ENCODE measurements at places on chromosomes 13 and 19.

DNA sequence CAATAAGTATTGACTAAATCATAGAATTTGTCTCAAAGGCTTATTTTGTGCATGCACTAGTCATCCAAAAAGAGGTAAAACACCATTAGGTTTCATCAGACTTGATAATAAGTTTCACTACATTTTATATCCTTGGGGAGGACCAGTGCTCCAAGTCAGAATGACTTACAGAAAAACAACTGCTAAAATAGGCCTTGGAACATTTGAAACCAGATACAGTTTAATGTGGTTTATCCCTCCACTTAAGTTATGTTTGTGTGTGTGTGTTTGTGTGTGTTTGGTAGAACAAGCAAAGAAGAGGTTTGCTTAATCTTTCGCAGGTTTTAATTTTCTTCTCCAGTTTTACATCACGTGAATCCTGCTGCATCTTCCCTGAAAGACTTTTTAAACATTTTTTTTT, 570.9 kb downstream of the PCDH9 start:
- DNase-seq, result no peak

DNA sequence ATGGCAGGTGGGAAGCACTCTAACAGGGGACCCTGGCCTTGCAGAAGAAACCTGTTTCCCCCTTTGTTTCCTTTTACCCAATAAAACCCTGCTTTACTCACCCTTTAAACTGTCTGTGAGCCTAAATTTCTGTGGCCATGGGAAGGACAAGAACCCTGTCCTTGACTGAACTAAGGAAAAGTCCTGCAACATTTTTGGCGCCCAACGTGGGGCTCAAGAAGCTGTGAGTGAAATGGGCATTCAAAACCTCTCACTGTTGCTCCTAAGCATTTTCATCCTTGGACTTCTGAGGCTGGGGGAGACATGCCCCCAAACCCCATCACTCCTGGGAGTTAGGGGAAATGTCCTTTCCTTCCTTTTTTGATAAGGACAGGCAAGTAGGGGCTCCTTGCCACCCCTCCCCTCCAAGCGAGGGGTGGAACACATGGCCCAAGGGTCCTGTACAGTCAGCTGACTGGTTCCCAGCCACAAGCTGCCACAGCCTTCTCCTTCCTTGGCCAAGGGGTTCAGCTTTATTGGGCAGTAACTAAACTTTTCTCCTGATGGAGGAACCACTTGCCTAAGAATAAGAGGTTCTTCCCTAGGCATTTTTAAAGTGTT, 381.6 kb downstream of the KLF5 start:
- no peak for DNase-seq

DNA sequence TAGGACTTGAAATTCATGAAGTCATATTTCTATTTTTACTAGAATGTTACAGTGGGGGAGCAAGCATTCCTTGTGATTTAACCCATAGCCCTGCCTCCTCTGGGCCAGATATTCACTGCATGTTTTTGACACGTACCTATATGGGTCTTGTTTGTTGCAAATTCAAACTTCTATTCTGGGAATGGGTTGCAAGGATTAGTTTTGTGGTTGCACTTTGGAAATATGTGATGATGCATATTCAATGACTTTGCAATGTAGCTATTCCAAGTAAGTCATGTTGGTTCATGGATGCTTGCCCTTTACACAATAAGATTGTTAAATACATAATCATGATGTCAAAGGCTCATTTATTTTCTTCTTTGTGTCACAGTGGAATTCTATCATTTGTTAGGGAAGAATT, 440.8 kb downstream of the TDRD3 start:
- no peak for DNase-seq

GRCh38 chr13:97885641-97886040, 67.8 kb upstream of the IPO5 start:
- no peak for DNase-seq

GRCh38 chr19:50909240-50910070, 1.7 kb downstream of the KLK4 start:
- DNase-seq, result no peak

GRCh38 chr19:55494172-55494761, 6.0 kb downstream of the SSC5D start:
- no peak for DNase-seq

GRCh38 chr13:37345869-37346268, 240.4 kb upstream of the CSNK1A1L start:
- no peak for DNase-seq

DNA sequence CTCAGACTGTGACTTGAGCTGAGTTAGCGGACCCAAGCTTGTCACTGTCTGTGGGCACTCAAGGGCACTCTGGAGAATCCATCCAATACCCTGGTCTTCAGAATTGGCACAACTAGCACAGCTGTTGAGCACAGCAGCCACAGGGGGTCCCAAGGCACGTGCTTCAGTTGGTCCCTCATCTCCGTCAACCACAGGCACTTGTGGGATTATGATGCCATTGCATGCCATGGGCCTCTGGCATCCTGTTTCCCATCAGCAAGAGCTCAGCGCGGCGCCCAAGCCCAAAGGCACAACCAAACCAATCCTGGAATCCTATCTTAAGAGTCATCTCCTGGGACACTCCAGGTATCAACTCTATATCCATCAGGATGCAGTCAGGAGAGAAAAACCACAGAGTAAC, 3.7 kb upstream of the B3GNT8 start:
- no peak for DNase-seq

- DNase-seq, result peak; percentile 21
Measured at GRCh38 chr13:95708391-95708774, 31.4 kb downstream of the DNAJC3 start.

GRCh38 chr19:40274585-40275544, 10.3 kb downstream of the AKT2 start:
- DNase-seq, result peak; percentile 27

DNA sequence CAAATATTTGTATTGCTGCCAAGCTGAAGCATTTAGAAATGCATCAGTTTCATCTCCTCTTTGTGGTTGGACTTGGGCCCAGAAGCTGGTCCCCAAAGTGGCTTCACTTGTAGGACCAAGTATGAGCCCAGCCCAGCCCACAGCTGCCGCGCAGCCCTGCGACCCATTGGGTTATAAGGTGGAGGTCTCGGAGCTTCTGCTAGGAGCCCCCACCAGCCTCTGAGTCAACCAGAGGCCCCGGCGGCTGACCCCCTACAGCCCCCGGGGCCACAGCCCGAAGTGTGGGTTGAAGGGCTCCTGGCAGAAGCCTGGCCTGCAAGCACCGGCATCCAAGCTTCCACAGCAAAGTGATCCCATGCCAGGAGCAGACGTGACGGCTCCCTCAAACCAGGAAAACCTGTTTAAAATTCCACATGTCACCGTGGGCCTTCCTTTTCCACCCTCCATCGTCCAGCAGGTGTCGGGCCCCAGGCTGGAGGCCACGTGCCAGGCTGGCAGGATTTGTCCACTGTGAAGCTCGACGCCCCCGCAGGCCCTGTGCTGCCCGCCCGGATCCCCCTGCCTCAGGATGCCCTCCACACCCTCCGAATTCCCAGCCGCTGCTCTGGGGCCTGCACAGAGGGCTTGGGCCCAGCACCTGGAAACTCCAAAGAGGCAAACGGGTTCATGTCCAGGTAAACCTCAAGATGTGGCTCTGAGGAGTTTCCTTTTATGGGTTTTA, 54.7 kb downstream of the C13orf46 start:
- no peak for DNase-seq

- no peak for DNase-seq
Measured at GRCh38 chr19:4379383-4380253, 20.7 kb downstream of the SH3GL1 start.

DNA sequence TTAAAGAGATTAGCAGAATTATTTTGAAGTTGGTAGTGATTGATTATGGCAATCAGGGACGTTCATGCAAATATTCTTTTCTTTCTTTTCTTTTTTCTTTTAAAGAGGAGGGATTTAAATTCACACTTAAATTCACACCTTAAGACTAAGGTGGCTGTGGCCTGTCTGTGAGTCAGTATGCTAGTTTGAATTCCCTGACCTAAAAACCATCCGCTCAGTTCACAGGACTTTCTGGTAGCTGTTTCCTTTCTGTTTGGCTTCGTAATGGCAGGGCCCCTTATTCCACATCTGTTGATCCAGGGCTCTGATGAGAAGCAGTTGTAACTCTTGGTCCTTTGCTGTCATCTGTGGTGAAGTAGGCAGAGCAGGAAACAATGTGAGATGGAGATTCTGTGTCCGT, 7.5 kb downstream of the TNFSF11 start:
- no peak for DNase-seq

DNA sequence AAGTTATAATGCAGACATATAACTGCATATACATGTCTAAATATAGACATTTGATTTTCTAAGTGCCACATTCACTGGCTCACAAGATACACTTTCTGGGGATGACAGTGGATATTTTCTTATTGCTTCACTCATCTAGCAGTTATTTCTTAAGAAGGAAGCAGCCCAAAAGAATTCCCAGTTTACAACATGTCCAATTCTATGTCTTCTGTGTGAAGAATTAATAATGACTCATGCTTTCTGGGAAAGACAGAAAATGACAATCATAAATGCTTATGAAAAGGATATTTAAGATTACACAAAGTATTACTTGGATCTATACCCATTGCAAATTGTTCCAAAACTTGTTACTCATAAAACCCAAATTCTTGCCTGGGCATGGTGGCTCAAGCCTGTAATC, 543.4 kb downstream of the SUCLA2 start:
- DNase-seq, result no peak

DNA sequence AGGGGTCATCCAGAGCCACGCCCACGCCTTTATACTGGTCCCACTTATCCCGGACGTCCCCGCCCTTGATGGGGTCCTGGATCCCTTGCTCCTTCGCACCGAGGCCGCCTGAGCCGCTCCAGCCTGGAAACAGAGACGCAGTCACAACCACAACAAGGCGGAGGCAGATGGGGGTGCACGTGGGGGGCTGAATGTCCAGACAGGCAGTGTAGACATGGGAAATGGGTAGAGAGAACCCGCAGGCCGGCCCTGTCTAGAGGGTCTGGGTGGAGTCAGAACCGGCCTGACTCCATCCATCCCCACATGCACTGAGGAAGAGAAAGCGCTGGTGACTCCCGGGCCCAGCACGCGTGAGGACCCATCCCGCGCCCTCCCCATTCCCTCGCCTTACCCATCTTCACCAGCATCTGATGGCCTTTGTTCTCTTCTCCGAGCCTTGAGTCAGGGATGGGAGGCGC, 23.0 kb downstream of the CHERP start:
- DNase-seq, result no peak

GRCh38 chr13:24269821-24270220, 39.6 kb upstream of the C1QTNF9 start:
- DNase-seq, result no peak

DNA sequence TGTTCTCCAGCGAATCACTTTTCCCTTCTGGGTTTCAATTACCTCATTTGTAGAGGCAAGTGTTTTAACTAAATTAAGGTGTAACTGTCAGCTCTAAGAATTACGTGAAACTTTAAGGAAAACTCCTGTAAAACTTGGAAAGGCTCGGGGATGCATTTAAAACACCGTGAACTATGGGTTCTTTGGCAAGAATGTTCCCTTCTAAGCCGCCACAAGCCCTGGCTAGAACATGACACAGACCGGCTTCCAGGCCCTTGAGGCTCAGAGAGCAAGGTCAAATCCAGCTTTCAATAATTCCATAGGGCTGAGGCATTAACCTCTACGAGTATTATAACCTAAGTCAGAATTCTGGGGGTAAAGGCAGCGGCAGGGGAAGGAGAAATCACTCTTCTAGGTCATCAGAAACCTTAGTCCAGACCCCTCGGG, 685 bp downstream of the VWA8 start:
- DNase-seq, result no peak

DNA sequence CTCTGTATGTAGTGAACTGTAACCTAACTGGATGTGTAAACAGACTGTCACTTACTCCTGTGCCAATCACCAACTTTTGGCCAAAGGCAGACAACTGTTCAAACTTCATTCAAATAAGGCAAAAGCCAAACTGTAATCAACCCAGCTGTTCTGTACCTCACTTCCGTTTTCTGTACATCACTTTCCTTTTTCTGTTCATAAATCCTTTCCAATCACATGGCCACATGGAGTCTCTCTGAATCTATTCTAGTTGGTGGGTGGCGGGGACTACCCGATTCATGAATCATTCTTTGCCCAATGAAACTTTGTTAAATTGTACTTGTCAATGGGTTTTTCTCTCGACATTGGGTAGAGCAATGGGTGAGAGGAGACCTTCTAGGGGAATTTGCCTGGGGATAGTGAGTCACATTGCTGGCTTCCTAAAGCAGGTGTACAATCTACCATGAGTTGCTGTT, 178.3 kb upstream of the RFC3 start:
- no peak for DNase-seq

DNA sequence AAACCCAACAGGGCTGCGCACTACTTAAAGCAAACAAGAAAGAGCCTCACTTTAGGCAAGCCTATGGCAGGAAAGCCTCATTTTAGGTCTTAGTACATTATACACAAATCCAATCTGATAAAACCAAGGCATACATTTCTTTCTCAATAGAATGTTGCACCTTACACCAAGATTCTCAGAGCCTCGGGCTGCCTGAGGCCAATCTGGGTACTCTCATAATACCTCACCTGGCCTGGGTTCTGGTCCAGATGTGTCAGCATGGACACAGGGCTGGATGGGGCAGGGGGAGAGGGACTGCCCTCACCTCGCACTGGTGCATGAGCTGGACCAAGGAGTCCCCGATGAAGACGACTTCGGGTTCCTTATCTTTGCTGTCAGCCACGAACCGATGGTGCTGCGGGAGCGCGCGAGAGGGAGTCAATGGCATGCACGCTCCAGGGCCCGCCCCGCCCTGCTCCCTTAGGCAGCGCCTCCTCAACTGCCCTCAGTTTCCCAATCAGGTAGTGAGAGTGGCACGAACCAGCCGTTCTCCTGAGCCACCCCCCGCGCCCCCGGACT, at the start of gene PRR19:
PRR19 (plus strand) TSS at position 487 of the 558 bp plus-strand sequence. CDS start 7,453 bp downstream, outside the sequence.
- DNase-seq, result peak; percentile 15

- DNase-seq, result no peak
Measured at GRCh38 chr13:38535261-38535660, 151.6 kb upstream of the FREM2 start.

- no peak for DNase-seq
Measured at GRCh38 chr19:10538204-10538983, 5.3 kb upstream of the ATG4D start.

GRCh38 chr13:97385854-97386253, 48.1 kb upstream of the RAP2A start:
- no peak for DNase-seq

- DNase-seq, result no peak
Measured at GRCh38 chr19:45110851-45111266, 17.9 kb downstream of the PPP1R37 start.

GRCh38 chr13:49356223-49356622, 87.6 kb downstream of the CAB39L start:
- no peak for DNase-seq

GRCh38 chr13:98252931-98253470, 75.9 kb upstream of the RNF113B start:
- DNase-seq, result no peak

GRCh38 chr19:3694361-3695123, 5.7 kb downstream of the PIP5K1C start:
- no peak for DNase-seq

DNA sequence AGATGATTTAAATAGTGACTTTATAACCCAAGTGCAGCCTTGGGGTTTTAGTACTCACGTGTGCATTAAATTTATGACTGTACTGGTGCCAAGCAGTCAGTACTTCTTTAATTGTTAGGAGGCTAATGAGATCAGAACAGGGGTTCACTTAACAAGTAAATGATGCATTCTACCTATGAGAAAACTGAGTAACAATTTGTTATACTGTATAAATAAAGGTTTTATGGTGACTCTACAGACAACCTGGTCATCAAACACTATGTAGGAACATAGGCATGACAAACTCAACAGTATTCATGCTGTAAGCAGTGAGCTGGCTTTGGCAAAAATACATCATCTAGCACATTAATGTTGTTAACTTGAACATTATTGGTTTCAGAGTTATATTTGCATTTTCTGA, 75.6 kb downstream of the UBL3 start:
- no peak for DNase-seq
